ENCODE measurements at places on chromosomes 4 and X.

GRCh38 chr4:37964734-37965457 lies 4.7 kb downstream of the PTTG2 start:
- H3K27me3 ChIP-seq = peaks cover 10% of the 10 kb centered on the region
- no peaks in the 10 kb centered on the region for H3K4me1 ChIP-seq
- DNase-seq = no peak

DNA sequence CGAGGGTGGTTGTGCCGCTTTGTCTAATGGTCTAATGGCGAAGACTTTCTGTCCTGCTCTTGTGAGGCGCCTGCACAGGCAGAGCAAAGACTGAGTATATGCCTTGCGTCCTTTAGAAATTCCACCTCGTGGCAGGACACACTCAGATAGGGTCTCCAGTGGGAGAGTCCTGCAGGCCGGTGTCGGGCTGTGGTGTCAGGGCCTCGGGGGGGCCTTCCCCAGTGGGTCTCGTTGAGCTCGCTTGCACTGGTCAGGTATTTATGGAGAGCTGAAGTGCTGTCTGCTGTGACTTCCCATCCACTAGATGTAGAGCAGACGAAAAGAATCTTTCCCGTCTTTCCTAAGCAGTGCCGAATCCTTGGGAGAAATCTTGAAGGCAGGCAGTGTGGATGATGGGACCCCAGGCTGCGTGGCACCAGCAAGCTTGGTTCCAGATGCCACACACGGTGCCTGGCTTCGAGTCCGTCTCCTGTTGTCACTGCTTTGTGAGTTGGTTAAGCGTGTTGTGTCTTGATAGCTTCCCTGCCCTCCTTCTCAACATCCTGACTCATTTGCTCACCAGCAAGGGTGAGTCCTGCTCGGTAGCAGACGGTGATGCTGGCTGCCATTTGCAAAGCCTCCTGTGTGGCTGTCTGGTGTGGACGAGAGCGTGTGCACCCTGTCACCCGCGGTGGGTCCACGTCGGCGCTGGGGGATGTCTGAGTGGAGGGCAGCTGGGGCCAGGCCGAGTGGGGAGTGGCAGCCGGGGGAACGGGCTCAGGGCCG lies 20.5 kb downstream of the MAEA start:
- H3K36me3 ChIP-seq = peaks cover 29% of the 10 kb centered on the region
- no peaks in the 10 kb centered on the region for H3K27me3 ChIP-seq
- peak overlapping the region; percentile 68 for H3K27ac ChIP-seq

- H3K27me3 ChIP-seq = no peaks in the 10 kb centered on the region
- no peaks in the 10 kb centered on the region for H3K4me1 ChIP-seq
- H3K27ac ChIP-seq = no peak overlapping the region
Observed at GRCh38 chrX:67523932-67524331, 19.9 kb upstream of the AR start.

DNA sequence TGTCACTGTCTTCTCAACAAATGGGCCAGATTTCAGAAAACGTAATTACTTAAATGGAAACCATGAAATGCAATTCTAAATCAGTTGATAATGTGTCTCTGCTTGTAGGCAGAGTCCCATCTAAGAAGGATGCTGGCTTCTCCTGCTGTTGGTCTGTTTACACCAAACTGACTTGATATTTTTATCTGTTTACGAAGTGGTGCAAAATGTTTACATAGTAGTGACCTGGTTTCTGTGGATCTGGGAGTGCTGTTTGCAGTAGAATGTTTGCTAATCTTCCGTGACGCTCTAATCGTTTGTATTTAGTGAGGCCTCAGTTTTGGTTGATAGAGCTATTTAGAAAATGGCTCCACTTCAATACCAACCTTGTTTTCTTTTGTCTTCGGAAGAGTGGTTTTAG lies 213.5 kb downstream of the VEGFC start:
- no peaks in the 10 kb centered on the region for H3K36me3 ChIP-seq
- no peak for DNase-seq
- no peaks in the 10 kb centered on the region for H3K4me1 ChIP-seq
- no peak overlapping the region for H3K27ac ChIP-seq
- H3K4me3 ChIP-seq = no peak overlapping the region

DNA sequence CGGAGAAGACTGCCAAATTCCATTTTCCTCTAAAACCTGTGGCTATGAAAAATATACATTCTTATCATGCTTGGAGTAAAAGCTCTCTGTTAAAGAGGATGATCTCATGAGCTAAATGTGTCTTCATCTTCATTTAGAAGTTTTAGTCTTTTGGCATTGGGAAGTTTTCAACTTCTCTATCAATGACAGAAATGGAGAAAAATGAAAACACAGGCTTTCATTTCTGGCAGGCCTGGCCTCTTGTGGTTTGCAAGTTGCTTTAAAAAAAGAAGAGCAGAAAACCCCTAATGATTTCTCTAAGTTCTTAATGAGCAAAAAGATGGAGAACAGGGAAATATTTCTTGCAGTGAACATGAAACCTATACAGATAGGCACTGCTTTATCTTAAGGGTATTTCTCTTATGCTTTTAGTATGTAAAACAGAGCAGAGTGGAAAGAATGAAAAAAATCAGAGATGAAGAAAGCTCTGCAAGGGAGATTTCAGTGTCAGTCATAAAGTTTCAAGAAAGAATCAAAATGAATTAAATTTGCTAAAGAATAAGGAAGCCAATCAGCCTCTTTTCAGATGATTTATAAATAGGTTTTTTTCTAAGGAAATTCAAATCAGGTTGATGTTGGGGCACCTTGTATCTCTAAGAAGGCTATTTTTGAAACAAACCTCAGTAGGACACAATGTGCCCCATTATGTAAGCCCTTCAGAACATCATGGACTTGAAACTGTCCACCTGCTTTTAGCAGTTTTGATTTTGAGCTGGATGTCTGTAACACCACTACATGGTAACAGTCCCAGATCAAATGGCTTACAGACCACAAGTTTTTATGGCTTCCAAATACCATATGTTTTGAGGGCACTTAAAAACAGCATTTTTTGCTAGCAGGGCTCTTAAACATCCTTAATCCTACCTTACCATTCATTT lies 225.0 kb downstream of the GRIA3 start:
- H3K4me1 ChIP-seq = no peaks in the 10 kb centered on the region
- H3K27ac ChIP-seq = no peak overlapping the region
- no peaks in the 10 kb centered on the region for H3K36me3 ChIP-seq
- no peaks in the 10 kb centered on the region for H3K27me3 ChIP-seq
- DNase-seq = no peak
- no peak overlapping the region for H3K4me3 ChIP-seq

DNA sequence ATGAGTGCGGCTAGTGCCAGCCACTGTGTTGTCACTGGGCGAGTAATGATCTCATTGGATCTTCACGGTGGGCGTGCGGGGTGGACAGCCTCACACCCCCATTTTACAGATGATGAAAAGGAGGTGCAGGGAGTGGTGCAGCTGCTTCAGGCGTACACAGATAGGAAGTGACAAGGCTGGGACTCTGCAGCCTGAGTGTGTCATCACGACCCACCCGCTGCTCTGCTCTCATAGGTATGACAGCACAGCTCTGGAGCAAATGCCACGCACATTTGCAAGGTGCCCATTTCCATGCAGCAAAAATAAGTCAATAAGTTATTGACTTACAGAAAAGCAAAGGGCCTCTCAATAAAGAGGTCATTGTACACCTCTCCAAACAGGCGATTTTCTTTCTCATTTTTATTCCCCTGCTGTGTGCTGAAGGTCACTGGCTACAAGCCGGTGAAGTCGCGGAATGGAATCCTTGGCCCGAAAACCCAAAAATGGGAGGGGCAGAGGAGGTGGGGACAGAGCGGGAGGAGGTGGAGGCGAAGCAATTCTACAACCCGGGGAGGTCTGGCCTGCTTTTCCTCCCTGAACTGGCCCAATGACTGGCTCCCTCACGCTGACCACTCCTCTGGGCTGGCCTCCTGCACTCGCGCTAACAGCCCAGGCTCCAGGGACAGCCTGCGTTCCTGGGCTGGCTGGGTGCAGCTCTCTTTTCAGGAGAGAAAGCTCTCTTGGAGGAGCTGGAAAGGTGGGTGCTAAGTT lies at the start of gene SOD3:
SOD3 (plus strand) TSS at position 658 of the 750 bp plus-strand sequence. CDS start 3,949 bp downstream, outside the sequence.
- no peak within 1 kb of the TSS for H3K27ac ChIP-seq
- no peaks in the 10 kb centered on the region for H3K36me3 ChIP-seq
- H3K4me3 ChIP-seq = peak within 1 kb of the TSS; percentile 28
- peak; percentile 48 for DNase-seq
- H3K27me3 ChIP-seq = peaks cover 22% of the 10 kb centered on the region

DNA sequence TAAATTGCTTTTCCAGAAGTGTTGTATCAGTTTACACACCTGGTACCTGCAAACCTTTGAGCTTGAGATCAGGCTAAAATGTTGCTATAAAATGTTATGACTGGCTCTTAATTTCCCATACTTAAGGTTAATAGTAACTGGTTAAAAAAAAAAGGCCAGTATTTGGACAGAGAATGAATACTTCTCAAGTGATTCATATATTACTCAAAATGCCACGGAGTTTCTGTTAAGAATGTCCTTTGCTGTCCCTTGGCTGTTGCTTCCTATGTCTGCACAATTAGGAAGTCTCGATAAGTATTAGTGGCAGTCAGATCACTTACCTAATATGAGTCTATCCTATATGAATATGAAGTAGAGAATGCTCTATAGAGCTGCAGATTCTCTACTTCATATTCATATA lies 232.2 kb upstream of the IGFBP7 start:
- no peaks in the 10 kb centered on the region for H3K27me3 ChIP-seq
- no peak overlapping the region for H3K4me3 ChIP-seq
- no peaks in the 10 kb centered on the region for H3K36me3 ChIP-seq
- no peak overlapping the region for H3K27ac ChIP-seq
- no peak for DNase-seq

DNA sequence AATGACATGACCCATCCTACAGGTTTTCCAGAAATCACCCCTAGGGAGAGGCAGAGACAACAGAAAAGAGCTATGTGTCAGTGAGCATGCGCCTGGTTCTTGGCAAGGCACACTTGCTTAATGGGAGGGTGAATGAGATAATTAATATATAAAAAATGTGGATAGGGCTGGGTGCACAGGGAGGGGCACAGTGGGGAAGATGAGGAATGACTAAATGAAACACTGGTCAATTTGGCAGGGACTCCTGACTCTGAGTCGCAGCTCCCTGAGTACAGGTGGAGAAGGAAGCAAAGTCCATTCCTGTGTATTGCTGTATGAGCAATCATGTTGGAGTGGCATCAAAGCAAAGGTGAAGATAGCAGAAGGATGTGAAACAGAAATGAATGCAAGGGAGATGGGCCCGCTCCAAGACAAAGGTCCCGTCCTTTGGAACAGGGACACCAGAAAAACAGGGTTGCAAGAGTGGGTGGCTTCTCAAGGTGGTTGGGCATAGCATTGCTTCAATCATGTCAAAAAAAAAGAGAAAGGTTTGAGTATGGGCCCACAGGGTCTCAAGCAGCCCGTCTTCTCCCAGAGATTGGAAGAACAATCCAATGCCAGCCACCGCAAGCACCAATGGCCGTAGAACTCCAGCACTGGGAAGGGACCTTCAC lies 278.4 kb upstream of the AGTR2 start:
- H3K27me3 ChIP-seq = peaks cover 3% of the 10 kb centered on the region
- no peak overlapping the region for H3K27ac ChIP-seq
- H3K4me3 ChIP-seq = peak overlapping the region; percentile 33
- H3K4me1 ChIP-seq = no peaks in the 10 kb centered on the region

GRCh38 chr4:34250562-34250961 lies 1993.8 kb downstream of the ARAP2 start:
- H3K27ac ChIP-seq = no peak overlapping the region
- H3K4me1 ChIP-seq = no peaks in the 10 kb centered on the region
- H3K27me3 ChIP-seq = no peaks in the 10 kb centered on the region

DNA sequence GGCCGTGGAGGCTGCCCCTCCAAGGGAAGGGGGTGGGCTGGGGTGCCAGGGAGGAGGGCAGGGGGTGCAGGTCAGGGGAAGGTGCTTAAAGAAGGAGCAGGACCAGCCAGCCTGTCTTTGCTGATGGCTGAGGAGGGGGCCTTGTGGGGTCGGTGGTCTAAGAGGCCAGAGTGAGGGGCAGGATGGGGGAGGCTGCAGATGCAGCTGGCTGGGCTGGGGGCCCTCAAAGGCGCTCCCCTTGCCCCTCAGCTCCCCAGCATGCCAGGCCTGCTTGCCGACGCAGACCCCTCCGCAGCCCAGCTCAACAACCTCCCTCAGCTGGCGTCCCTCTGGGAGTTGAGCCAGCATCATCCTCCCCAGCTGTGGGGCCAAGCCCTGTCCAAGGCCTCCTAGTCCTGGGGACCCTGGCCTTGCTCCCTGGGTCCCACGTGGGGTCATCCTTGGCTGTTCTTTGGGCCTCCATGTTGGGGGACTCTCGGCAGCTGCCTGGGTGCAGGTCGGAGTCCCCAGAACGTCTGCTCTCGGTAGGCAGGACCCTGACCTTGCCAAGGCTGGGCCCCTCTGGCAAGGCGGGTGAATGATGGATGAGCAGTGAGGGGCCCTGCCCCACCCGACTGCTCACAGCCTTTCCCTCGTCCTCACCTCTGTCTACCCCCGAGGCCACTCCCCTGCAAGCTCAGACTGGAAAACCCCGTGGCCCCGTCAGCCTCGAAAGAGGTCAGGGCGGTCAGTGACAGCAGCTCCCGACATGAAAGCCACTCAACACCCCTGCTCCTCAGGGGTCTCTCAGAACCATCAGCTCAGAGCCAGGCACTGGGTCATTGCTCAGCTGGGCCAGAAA lies 119.4 kb downstream of the FAM53A start:
- H3K4me3 ChIP-seq = no peak overlapping the region
- no peaks in the 10 kb centered on the region for H3K4me1 ChIP-seq
- no peaks in the 10 kb centered on the region for H3K36me3 ChIP-seq
- no peaks in the 10 kb centered on the region for H3K27me3 ChIP-seq
- DNase-seq = no peak
- H3K27ac ChIP-seq = no peak overlapping the region

GRCh38 chrX:68978655-68979054 lies 149.8 kb downstream of the EFNB1 start:
- DNase-seq = no peak
- no peak overlapping the region for H3K27ac ChIP-seq
- no peak overlapping the region for H3K4me3 ChIP-seq
- H3K27me3 ChIP-seq = peaks cover 2% of the 10 kb centered on the region

GRCh38 chrX:95056901-95057300 lies 1382.9 kb downstream of the FAM133A start:
- H3K27me3 ChIP-seq = no peaks in the 10 kb centered on the region
- no peaks in the 10 kb centered on the region for H3K4me1 ChIP-seq
- no peak overlapping the region for H3K4me3 ChIP-seq

Data from neuronal stem cell (in vitro differentiated cells).